LHCN-M2 (cell line): ENCODE measurements at places on chromosomes 5 and 9. TPM values are rescaled to one million over a fixed set of nuclear protein-coding genes. Genes with fewer than 3 reads are reported as not detected.
A peak's percentile ranks its signal among the peaks of the same experiment; 100 is the strongest.

DNA sequence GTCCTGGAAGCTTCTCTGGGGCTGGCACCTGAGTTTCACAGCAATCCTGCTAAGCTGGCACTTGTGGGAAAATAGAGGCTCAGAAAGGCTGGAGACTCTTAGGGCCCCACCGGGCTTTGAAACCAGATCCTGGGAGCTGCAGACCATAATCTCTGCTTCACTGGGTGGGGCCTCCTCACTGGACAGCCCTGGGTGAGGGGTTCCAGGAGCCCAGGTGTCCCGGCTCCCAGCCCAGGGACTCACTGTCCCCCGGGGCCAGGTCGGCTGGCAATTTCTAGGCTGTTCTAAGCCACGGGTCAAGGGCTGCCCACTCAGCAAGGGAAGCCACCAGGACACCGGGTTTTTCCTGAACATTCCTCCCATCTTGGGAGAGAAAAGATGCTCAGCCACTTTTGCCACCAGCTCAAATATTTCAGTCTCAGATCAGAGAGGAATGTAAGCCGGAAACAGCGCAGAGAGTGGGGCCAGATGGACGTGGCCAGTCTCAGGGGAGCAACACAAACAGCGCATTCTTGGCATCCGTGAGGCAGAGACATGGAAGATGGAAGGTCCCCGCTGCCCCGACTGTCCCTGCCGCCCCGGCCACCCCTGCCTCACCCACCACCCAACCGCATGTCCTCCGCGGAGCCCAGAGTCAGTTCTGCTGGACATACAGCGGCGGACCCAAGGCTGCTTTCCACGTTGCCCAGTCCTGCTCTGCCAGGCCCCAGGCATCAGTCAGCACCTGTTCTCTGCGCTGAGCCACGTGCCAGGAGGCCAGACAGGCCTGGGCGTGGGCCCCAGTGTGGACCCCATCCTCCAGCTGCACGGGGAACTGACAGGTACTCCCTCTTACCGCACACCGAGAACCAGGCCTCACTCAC is 72.6 kb downstream of the VAV2 start:
- no peak for DNase-seq

- DNase-seq = no peak
Observed at GRCh38 chr5:80189201-80189600, 66.6 kb downstream of the SERINC5 start.

DNA sequence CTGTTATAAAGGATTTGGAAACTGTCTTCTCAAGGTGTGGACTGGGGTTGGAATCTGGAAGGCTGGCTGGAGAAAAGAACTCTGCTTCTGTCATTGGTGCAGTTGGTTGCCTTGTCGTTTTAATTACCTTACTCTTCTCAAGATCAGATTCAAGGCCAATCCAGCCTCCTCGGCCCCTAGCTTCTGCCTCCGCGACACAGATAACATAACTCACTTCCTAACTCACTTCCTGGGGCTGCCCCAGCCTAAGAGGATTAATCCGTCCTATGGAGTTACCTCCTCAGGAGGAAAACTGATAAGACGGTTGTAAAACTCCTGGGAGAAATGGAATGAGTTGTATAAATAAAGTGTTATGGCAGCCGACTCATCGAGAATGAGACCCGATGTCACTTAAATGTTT is 389.1 kb upstream of the WWC1 start:
- DNase-seq = no peak

DNA sequence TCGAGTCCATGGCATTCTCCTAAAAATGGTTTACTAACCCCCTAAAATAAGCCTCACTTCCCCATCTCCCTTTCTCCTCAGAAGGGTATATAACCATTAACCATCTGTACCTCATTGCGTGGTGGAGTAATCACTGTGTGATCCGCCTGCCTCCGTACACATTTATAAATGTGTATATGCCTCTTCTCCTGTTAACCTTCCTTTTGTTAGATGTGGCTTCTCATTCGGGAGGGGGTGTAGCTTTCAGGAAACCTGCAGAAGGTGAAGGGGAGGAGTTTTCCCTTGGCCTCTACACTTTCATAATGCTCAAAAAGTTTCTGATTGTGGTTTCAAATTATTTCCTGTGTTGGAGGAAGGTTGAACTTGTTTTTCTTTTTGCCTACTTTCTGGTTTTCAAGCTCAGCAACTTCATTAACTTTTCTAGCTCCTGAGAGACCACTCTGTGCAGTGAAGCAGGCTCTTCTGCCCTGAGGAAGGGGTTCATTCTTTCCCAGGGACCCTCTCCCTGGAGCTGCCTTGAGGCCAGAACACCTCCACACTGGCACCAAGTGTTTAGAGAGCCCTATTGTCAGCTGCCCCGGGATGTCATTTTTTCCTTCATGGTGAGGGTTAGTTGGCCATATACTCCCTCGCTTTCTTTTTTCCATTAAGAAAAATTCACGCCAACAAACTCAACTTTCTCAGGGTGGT is 46.9 kb downstream of the RASGRF2 start:
- no peak for DNase-seq

- DNase-seq = peak; percentile 49
Observed at GRCh38 chr9:124869986-124870560, 8.1 kb downstream of the ARPC5L start.

- no peak for DNase-seq
Observed at GRCh38 chr9:114607671-114608524, 3.2 kb upstream of the TMEM268 start.

- no peak for DNase-seq
Observed at GRCh38 chr5:3175416-3175815, 420.2 kb upstream of the IRX1 start.

DNA sequence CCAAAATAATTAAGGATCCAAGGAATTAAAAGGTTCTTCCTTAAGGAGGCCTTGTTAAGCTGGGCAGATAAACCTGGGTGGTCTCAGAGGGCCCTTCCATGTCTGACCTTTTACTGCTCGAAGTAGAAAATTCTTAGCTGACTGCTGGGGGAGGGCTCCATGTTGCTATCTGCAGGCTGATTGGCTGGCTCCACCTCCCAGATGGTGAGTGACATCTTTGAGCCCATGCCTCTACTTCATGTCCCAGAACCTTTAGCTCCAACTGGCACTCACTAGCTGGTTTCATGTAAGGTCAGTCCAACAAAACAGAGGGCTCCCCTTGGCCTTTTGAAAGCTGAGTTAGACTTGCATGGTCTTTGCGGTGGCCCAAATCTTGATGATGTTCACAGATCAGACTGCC is 188.2 kb downstream of the PAX5 start:
- no peak for DNase-seq

DNA sequence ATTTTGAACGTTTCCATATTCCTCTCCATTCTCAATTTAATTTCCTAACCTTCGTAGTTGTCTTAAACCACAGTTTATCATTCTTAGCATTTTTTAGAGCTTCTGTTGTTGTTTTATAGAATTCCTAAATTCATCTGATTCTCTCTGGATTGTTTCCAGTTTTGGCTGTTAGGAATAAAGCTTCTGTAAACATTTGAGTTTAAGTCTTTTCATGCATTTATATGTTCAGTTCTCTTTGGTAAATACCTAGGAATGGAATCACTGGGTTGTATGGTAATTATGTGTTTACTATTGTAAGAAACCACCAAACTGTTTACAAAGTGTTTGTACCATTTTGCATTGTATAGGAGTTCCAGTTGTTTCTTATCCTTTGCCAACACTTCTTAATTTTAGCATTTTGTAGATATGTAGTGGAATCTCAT is 29.7 kb downstream of the GPR21 start:
- peak; percentile 53 for DNase-seq

- DNase-seq = peak; percentile 66
Observed at GRCh38 chr5:44321144-44321725, 68.0 kb downstream of the FGF10 start.

GRCh38 chr9:125227761-125228160 is 13.4 kb downstream of the HSPA5 start:
- no peak for DNase-seq

- DNase-seq = no peak
Observed at GRCh38 chr5:100043475-100043874, 491.7 kb upstream of the FAM174A start.

DNA sequence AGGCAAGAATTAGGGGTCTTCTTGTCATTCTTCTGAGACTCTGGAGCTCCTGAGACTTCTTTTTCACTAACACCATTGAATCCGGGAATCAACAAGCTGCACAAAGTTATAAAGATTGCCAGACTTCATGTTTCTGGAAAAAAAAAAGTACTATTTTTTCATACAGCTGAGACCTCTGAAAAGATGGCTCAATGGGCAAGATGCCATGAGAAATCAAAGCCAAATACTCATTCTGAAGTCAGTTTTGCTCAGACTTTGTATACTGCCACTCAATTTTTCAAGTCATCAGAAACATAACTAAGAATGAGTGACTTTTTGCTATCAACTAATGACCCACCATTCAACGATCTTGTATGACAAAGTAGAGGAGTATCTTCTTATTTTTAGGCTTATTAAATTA is 512.0 kb downstream of the RAB3C start:
- DNase-seq = no peak

- peak; percentile 1 for DNase-seq
Observed at GRCh38 chr9:89519366-89519805, 21.5 kb upstream of the SEMA4D start.

DNA sequence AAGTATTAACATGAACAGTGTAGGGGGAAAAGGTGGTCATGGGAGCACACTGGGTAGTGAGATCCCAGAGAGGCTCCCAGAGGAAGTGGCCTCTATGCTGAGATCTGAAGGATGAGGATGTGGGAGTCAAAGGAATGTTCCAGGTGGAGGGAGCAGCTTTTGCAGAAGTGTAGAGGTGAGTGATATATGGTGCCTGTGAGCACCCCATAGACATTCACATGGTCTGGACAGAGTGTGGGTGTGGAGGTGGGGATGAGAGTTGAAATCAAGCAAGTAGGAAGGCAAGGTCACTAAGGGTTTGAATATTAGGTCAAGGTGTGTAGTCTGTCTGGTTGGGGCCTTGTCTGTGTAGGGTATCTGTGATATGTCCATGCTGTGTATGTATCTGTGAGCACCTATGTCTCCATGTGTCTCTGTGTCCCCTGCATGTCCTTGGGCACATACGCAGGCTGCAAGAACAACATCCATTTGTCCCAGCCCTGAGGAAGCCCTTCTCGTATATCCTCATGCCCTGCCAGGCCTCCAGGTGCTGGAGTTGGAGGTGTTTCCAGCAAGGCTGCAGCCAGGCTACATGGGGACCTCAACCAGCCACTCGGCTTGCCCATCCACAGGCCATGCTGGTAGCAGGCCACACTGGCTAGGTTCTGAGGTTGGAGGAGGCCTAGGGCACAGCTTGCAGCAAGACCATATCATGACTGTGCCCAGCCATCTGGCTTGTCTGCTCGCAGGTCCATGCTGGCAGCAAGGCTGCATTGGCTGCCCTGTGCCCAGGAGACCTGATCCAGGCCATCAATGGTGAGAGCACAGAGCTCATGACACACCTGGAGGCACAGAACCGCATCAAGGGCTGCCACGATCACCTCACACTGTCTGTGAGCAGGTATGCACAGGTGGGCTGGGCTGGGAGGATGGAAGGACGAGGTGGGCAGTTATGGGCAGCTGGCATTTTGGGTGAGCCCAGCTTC is 4.7 kb downstream of the PDLIM4 start:
- DNase-seq = no peak

GRCh38 chr5:65061974-65062353 is 293.2 kb downstream of the CWC27 start:
- DNase-seq = no peak

- peak; percentile 58 for DNase-seq
Observed at GRCh38 chr5:132098151-132098594, 24.6 kb downstream of the CSF2 start.

DNA sequence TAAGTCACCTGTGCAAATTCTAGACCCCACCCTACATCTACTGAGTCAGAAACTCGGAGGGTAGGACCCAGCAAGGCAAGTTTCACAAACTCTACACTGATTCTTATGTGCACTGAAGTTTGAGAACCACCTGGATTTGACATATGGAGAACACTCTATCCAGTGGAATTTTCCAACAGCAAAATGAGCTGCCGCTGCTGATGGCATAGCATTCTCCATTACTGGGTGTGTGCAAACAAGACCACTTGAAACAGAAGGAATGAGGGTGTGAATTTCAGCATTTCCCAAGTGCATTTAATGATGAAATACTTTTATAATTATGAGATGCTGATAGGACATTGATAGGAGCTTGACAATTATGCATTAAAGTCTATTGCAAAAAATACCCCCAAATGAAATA is 229.1 kb upstream of the IL12B start:
- no peak for DNase-seq

- peak; percentile 84 for DNase-seq
Observed at GRCh38 chr9:115008536-115009270, 78.3 kb upstream of the TNFSF8 start.

- DNase-seq = no peak
Observed at GRCh38 chr5:52504584-52505240, 283.0 kb upstream of the ITGA1 start.

GRCh38 chr5:81249240-81249639 is 16.1 kb downstream of the CKMT2 start:
- no peak for DNase-seq

NRARP gene
- total RNA-seq = 0.06 TPM in 1 of 2 replicates, not detected in the other

SPATA31A6 gene
- not detected in 2 replicates for total RNA-seq

OR1N1 gene
- total RNA-seq = not detected in 2 replicates

WDR31 gene
- total RNA-seq = 0.51 and 0.69 TPM in 2 replicates

MUSK gene
- total RNA-seq = 44.7 and 71.1 TPM in 2 replicates

PTTG1 gene
- total RNA-seq = 235 and 291 TPM in 2 replicates

SCGB3A2 gene
- total RNA-seq = not detected in 2 replicates

RAPGEF1 gene
- total RNA-seq = 32.1 and 44.9 TPM in 2 replicates

MRRF gene
- 46.6 and 51.6 TPM in 2 replicates for total RNA-seq
